ENCODE measurements at places on chromosomes 4 and X.

DNA sequence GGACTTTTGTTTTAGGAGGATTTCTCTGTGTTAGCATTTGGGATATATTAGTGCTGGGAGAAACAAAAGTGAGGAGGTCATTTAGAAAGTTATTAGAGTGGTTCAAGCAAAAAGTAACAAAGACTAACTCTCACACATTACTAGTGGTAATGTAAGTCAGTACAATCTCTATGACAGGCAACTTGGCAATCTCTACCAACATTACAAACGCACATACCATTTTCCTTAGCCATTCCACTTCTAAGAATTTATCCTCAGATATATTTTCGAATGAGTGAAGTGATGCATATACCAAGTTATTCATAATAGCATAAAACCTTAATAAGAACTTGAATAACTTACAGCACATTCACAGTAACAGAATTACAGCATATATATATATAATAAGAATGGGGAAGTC is 146.2 kb downstream of the PRSS12 start:
- DNase-seq, result no peak

GRCh38 chr4:118950929-118951570 is 62.4 kb downstream of the SYNPO2 start:
- no peak for DNase-seq

DNA sequence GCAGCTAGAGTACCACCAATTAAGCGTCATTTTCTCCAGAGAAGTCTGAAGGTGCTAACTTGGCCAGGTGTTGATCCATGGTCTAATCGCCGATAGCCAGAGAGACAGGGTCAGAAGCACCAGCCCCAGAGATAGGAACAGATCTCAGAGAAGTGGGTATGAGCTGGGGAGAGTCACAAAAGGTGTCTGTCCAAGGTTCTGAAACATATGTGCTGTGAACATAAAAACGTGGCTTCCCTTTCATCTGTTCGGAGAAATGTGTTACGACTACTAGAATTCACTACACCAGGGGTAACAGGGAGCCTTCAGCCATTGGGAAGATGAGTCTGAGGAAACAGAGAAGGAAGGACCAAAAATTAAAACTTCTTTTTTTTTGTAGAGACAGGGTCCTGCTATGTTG is 91.3 kb downstream of the FBXL5 start:
- DNase-seq, result no peak

GRCh38 chr4:135186002-135186401 is 984.4 kb upstream of the PABPC4L start:
- no peak for DNase-seq

- no peak for DNase-seq
Measured at GRCh38 chr4:151175233-151175632, 75.8 kb downstream of the RPS3A start.

- no peak for DNase-seq
Measured at GRCh38 chr4:52665592-52665991, 6.5 kb upstream of the USP46 start.

All from activated T-helper 9 cell treated with anti-CD3 and anti-CD28 coated beads, Interleukin-2, amount 50 U/mL, for 16 hours (primary cell).